ENCODE measurements at places on chromosomes 5 and 9. TPM values are rescaled to one million over a fixed set of nuclear protein-coding genes. Genes with fewer than 3 reads are reported as not detected.

DNA sequence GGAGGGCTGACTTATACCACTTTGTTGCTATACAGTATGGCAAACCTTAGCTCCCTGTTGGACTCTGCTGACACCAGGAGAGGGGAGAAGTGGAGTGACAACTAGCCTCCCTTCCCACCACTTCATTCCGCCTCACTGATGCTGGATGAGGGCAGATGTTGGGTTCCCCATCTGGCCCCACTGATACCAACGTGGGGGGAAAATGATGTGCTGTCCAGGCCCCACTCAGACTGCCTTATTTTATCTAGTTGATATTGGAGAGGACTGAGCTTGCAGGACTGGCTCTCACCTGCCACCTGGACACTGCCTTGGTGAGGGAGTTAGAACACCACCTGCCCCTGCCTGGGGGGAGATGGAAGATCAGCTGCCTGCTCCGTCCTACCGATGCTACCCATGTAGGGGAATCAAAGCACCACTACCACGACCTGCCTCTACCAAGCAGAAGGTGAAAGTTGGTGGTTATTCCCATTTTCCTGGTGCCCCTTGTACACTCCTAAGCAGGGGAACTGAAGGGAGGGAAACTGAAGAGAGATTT, 292.1 kb downstream of the GADD45G start:
- no peak overlapping the region for H3K4me3 ChIP-seq
- H3K27ac ChIP-seq = no peak overlapping the region
- H3K36me3 ChIP-seq = no peaks in the 10 kb centered on the region
- no peaks in the 10 kb centered on the region for H3K27me3 ChIP-seq

DNA sequence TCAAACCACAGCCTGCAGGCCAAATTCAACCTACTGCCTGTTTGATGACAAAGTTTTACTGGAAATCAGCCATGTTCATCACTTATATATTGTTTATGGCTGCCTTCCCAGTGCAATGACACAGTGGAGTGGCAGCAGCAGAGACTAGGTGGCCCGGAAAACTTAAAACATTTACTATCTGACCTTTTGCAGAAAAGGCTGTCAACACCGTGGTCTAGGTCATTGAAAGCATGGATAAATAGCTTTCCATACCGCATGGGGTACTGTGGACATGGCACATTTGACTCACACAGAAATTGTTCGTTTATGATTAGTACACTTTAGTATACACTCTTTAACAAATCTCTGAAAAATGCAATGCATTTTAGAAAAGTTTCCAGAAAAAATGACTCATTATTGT, 298.3 kb upstream of the EFNA5 start:
- no peaks in the 10 kb centered on the region for H3K27me3 ChIP-seq
- no peak for DNase-seq
- peak overlapping the region; percentile 55 for H3K27ac ChIP-seq
- peak overlapping the region; percentile 18 for H3K4me3 ChIP-seq

DNA sequence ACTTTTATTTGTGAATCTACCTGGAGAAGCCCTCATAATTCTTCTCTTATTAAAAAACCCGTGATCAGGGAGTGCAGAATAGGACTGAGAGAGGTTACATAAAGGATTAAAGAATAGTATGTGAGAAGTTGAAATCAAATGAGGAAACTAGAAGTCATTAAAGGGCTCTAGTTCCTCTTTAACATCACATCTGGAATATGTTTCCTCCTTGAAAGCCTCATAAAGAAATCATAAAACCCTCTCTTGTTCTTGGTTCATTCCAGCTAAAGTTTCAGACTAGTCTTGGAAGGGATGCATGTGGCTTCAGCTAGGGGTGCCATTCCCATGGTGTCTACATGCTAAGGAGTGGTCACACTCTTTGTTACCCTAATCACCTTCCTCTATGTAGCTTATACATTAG, 5.7 kb upstream of the C5orf46 start:
- no peak overlapping the region for H3K4me3 ChIP-seq
- H3K4me1 ChIP-seq = peaks cover 14% of the 10 kb centered on the region
- H3K27me3 ChIP-seq = no peaks in the 10 kb centered on the region
- peak overlapping the region; percentile 79 for H3K27ac ChIP-seq

Gene STING1
- 100 TPM for total RNA-seq

Gene SPINK6
- total RNA-seq = not detected

DNA sequence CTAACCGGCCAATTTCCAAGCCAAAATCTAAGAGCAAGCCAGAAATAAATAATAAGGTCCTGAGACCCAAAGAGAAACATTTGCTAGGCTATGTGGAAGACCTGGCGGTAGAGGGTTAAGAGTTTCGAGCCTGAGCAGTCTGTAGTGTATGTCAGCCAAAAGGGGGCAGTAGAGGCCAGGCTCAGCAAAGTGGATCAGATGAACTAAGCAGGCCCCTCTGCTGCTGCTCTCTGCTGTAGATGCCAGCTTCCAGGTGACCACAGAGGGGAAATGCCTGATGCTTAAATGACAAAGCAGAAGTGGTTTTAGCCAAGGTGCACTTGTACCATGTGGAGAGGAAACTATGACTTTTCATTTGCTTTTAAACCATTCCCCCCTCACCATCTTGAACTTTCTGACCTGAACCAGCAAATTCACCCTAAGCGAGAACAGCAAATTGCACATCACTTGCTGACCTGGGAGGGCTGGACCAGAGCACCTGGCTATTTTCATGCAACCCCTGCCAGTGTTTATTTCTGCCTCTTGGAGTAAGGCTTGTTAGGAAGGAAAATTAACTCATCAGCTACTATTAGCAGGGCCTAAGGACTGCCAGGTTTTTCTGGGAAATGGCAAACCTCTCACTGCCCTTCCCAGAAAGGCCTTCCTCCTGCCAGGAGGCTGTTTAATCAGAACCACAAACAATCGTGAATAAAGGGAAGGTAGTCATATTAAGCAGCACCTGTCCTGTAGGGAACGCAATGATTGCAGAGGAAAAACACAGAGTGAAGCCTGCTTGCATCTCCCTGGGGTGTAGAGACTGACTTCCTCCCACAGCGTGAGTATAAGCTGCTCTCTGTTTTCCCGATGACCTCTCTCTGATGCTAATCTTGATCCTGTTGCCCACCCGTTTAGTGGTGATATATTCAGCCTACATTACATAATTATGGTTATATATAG, 818.2 kb downstream of the TLR4 start:
- H3K27me3 ChIP-seq = no peaks in the 10 kb centered on the region
- no peak overlapping the region for H3K27ac ChIP-seq
- no peaks in the 10 kb centered on the region for H3K36me3 ChIP-seq
- H3K4me1 ChIP-seq = no peaks in the 10 kb centered on the region
- no peak for DNase-seq

Measured in thoracic aorta (tissue), 2 donors.